Choroid plexus epithelial cell (primary cell): ENCODE measurements at places on chromosomes 1 and 21.

DNA sequence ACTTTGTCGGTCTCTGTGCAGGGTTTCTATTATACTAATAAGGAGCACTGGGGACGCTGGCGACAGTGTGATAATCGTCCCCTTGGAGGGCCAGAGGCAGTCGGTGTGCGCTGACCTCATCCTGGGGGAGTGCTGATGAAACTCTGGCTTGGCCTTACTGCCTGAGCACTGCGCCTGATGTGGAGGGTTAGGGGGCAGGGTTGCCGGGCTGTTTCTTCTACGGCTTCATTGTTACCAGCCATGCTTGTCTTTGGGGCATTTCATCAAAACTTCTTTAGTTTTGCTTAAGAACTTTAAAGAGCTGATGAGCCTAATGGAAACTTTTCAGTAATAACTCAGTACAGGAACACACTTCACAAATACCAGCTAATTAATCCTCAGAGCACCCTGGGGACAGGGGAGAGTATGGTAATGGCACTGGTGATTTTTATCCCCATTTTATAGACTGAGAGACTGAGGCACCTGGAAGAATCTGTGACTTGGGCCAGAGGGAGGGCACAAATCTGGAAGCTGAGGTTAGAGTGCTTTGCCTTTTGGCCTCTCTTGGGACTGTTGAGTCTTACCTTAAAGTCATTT lies 81.8 kb downstream of the PEX14 start:
- DNase-seq = no peak

DNA sequence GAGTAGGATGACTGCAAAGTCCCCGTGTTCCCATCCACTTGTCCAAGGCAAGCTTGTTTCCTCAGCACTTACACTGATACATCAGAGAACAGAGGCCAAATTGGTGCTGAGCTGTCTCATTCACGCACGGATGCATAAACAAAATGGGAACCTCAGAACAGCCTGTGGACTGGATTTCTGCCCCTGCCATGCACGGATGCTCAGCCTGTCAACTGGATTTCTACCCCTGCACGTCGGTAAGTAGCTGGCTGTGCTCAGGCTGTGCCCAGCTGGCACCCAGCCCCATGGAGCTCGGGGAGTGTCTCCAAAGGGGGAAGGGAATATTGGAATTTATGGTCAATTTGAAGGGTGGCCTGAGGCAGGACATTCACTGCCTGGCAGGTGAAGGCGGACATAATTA lies 40.8 kb upstream of the TMPRSS2 start:
- DNase-seq = no peak

DNA sequence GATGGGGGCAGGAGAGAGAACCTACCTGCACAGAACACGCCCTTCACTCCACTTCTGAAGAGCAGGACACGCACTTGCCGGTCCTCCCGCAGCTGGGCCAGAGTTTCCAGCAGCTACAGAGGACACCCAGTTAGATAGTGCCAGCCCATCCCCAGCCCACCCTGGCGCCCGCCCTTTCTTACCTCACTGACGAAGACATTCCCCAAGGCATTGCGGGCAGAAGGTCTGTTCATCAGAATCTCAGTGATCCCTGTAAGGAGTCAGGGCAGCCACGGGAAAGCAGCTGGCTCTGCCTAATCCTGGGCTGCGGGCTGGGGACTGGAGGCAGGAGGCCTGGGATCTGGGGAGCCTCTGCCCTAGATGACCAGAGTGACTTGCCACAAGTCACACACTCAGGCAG lies 10.0 kb downstream of the ECHDC2 start:
- no peak for DNase-seq

- DNase-seq = no peak
These were observed 37.0 kb upstream of the POFUT2 start for GRCh38 chr21:45324489-45325205.

GRCh38 chr1:9281071-9281827 lies 11.4 kb upstream of the SPSB1 start:
- DNase-seq = peak; percentile 48

- no peak for DNase-seq
These were observed 39.5 kb upstream of the SGIP1 start for GRCh38 chr1:66494482-66494881.

- DNase-seq = peak; percentile 75
These were observed 179.2 kb downstream of the ATG4C start for GRCh38 chr1:62962901-62963776.
